Heart left ventricle (tissue), 16 donors: ENCODE measurements at places on chromosomes 5 and 9.

DNA sequence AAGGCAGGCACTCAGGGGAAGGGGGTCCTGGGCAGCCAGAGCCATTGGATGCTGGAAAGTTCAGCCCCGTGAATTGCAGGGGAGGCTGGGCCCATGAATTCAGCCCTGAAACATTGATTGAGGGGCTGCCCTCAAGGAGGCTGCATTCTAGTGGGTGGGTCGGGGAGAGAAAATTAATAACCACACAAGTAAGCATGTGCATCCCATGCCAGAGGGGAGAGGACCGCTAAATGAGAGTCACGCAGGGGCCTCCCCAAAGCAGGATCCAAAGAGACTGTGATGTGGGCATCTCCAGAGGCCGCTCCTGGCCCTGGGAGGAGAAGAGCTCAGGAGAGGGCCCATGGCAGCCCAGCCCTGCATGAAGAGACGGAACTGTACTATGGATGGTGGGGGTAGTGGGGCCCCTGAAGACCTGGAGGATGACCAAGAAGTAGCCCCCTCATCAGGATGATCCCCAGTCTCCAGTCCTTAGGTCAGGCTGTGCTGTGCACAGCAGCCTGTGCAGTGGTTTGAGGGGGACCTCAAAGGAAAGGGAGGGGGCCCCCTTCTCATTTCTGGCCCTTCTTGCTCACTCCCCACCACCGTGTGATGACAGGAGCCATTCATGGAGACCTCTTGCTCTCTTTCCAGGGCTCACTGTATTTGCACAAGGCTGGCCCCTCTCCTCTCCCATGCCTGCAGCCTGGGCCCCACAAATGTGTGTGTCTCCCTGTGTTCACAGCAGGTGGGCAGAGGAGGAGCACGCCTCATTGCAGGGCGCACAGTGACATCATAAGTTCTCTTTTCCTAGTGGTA lies 233.6 kb upstream of the IRX1 start:
- DNase-seq, result no peak

GRCh38 chr5:177306674-177307543 lies 3.3 kb downstream of the PRELID1 start:
- no peak for DNase-seq

GRCh38 chr9:17927616-17928015 lies 348.8 kb downstream of the SH3GL2 start:
- no peak for DNase-seq

DNA sequence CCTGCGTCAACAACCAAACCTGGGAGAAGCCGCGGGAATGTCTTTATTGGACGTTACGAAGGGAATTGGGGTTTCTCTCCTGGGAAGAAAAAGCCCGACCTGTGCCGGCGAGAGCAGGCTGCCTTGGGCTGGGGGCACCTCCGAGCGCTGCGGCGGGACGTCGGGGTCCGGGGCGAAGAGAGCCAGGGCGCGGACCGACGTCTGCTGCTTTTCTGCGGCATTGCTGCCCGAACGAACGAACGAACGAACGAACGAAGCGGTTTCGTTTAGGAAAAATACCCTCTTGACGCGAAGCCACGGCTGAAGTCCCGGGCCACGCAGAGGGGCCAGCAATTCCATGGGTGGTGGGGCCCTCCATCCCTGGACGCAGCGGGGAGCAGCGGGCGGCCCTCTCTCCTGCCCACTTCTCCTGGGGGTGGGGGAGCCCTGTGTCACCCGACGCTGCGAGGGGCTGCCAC lies 4.8 kb upstream of the PITX1 start:
- no peak for DNase-seq

DNA sequence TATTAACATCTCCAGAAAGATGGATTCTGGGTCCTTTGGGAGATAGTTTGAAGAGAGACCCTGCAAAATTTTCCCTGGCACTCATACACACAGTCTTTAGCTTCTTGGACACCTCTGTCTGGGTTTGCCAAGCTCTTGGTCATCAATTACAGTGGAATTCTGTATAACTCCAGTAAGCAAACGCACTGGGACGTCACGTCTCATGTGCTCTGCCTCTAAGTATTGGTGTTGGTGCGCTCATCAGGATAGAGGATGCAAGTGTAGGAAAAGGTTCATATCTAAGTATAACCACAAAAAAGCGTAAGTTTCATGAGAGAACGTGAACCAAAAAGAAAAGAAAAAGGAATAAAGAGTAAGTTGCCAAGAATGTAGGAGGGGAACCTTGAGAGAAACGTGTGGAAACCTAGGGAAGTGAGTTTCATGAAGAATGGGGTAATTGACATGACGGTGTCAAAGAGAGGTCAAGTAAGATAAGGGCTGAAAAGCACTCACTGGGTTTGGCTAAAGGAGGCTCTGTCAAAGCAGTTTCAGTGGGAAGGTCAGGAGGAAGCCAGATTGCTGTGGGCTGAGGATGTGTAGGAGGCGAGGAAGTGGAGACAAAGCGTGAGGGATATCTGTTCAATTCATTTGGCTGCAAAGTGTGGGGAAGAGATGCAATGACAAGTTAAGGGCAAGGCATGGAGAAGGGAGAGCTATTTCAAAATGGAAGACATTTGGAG lies 92.7 kb downstream of the RAD23B start:
- no peak for DNase-seq

DNA sequence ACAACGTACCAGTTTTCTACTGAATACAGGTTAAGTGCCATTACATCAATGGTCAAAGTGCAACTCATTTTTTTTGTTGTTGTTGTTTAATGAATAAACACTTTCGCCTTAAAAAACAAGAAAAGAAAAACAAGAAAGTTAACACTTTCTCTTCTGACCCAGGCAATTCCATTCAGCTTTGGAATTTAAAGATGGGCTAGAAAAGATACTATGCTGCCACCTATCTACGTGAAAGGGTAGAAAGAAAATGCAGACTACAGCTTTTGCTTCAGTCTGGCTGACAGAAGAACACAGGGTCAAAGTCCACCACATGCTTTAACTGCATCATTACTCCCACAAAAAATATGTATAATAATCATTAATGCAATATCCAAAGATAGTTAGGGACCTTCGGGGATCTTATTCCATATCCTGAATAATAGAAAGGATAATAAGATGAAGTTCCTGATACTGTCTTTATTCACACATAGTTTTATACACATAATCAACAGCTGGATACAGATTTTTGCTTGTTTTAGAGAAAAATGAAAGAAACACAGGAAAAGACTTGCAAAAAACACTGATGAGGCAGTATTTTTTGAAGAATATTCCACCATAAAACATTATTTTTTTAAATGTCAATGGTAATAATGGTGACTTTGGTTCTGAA lies 40.4 kb downstream of the ZDHHC21 start:
- no peak for DNase-seq

GRCh38 chr9:123727332-123727731 lies 202.6 kb downstream of the DENND1A start:
- DNase-seq, result no peak

DNA sequence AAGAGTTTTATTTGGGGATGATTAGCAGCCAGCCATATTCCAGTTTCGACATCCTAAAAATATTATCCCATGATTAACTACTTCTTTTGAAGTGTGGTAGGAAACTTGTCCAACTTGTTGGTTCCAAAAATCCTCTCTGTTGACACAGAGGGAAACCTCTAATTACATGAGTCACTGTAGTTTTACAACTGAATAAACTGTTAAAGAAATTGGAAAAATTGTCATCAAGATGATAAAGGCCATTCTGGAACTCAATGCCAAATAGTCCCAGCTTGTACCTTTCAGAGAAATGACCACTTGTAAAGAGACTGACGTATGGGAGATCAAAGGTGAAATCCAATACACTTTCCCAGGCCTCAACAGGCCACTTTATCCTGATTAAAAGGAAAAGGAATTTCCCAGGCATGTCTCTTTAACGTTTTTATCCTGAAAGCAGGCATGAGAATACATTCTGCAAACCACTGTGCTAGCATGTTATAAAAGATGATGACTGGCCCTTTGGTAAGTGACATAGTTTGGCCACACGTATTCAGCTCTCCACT lies 261.6 kb downstream of the GLIS3 start:
- no peak for DNase-seq

DNA sequence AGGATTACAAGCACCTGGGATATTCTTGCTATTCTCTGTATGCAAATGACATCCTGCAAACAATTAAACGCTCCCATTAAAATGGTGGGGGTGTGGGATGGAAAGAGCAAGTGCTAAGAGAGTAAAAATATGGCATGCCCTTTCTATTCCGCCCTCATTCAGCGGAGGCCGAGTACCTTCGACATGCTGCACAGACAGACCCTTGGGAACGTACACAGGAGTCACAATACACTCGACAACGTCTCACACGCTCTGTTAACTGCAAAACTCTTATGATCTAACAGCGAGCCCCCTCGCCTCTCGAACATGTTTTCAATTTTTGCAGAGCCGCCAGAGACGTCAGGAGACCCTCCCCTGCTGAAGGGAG lies 322.2 kb downstream of the CEMIP2 start:
- DNase-seq, result no peak

DNA sequence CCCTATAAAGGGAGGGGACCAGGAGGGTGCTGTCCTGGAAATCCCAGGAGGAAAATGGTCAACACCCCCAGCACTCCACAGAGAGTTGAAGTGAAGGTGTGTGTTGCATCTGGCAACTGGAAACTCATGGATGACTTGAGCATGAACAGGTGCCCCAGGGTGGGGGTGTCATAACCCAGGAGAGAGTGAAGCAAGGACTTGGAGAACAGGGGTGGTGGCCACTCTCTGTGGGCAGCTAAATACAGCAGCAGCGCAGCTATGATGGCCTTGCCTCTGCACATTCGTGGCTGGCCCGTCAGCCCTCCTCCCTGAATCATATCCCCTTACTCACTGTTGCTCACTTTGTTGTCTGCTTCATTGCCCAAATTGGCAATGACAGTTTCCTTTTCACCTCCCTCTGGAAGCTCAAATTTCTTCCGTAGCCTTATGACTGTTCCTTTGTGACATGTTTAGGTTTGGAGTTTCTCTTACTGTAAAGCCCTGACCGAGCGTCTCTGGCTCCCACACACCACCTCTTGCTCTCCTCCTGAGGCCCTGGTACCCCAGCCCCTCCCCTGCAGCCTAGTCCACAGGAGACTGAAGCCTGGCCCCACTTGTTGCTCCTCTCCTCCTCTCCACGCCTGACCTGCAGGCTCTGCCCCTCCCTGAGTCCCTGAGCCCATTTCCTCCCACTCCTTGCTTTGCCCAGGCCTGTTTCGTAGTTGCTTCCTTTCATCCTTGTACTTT lies 185.8 kb downstream of the CD180 start:
- DNase-seq, result no peak

DNA sequence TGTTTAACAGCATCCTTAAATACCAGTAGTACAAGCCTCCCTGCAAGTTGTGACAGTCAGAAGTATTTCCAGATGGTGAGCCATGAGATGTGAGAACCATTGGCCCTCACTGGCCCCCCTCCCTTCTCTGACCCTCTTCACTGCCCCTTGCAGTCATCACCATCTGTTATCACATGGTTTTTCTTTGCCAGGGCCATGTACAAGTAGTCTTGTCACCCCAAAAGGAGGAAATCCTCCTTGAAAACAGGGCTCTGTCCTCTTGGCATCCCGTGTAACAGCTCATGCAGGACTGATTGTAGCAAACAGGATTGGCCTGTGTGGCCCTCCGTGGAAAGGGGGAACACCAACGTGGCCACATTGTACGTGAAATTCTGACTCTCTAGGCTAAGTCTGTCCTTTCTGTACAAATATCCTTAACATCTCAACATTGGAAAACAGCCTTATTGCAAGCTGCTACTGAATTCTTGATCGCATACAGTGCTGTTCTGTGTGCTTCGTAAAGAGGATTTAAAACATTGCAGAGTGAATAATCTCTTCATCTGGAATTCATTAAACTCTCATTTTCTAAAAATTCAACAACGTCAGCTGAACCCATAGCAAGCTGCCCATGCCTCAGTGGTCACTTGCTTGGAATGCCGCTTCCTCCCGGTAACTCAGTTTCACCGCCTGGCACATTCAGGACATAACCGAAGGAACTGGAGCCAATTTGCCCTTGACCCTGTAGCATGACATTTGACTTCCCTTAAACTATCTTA lies 171.7 kb downstream of the ATPSCKMT start:
- no peak for DNase-seq

- DNase-seq, result no peak
Observed at GRCh38 chr5:10838038-10838437, 77.0 kb upstream of the DAP start.

DNA sequence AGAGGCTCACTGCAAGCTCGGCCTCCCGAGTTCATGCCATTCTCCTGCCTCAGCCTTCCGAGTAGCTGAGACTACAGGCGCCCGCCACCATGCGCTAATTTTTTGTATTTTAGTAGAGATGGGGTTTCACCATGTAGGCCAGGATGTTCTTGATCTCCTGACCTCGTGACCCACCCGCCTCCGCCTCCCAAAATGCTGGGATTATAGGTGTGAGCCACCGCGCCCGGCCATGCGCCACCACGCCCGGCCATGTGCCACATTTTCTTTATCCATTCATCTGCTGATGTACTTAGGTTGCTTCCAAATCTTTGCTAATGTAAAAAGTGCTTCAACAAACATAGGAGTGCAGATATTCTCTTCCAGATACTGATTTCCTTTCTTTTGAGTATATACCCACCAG lies 408.6 kb downstream of the CAAP1 start:
- no peak for DNase-seq

DNA sequence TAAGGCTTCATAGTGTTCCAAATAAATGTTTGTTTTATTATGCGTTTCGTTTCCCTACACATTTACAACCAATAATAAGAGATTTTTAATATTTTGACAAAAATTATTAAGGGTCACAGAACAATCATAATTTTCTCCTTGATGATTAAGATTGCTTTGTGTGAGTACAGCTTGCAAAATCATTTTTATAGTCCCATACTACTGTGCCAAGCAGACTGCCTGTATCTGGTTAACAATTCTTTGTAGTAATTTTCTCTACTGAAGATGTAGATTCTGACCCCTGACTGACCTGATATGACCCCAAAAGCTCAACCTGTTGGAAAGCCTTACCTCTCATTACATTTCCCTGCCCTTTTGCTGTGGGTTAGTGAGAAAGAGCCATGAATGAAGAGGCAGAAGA lies 311.9 kb upstream of the PIK3R1 start:
- no peak for DNase-seq

DNA sequence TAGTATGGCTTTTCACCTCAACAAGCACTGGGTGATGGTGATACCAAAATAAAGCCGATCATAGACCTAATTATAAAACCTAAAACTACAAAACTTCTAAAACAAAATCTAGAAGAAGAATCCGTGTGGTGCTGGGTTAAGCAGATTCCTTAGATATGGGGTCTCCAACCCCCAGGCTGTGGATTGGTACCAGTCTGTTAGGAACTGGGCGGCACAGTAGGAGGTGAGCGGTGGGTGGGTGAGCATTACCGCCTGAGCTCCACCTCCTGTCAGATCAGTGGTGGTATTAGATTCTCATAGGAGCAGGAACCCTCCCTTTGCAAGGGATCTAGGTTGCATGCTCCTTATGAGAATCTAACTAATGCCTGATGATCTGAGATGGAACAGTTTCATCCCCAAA lies 33.2 kb downstream of the MRPS27 start:
- no peak for DNase-seq

GRCh38 chr9:126793686-126794417 lies 11.0 kb upstream of the ZBTB43 start:
- DNase-seq, result no peak

DNA sequence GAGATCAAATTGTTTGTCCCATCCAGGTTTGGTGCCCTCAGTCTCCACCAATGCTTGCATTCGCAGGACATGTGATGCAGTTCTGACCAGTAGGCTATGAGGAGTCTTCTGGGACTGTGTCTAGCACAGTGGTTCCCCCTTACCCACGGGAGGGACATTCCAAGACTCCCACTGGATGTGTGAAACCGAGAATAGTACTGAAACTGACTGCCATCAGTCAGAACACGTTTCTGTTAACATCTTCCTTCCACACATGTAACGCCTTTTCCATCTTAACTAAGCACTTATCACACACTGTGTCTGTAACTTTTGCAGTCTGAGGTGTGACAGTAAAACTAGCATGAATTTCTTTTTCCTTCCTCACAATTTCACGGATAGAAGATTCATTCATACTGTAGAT lies 74.7 kb downstream of the PTTG1 start:
- DNase-seq, result no peak
